ENCODE measurements at places on chromosomes 6 and 20.
A peak's percentile ranks its signal among the peaks of the same experiment; 100 is the strongest.

- no peak for DNase-seq
Observed at GRCh38 chr20:7496394-7496991, 443.8 kb downstream of the HAO1 start.

GRCh38 chr6:21519642-21520041, 73.9 kb upstream of the SOX4 start:
- no peak for DNase-seq

DNA sequence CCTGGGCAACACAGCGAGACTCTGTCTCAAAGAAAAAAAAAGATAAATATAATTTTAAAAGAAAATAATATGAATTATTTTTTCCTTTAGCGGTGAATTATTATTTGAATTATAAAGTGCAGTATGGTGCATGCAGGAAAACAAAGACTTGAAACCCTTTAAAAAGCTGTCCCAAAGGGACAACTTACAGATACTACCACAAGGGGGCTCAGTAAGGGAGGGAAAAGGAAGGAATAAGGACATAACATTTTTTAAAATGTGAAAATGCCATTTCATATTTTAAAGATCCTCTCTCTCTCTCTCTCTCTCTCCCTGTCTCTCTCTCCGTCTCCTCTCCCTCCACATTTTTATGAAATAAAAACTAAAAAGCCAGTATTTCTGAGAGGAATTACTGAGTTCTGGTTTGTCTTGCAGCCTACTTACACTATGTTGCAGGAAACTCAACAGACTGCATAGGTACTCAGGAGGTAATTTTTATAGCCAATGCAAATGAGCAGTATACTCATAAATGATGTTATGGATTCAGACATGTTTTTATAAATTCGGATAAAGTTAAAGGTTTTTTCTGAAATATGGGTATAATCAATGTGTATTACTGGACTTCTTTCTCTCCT, 455.0 kb upstream of the GJE1 start:
- peak; percentile 12 for DNase-seq

DNA sequence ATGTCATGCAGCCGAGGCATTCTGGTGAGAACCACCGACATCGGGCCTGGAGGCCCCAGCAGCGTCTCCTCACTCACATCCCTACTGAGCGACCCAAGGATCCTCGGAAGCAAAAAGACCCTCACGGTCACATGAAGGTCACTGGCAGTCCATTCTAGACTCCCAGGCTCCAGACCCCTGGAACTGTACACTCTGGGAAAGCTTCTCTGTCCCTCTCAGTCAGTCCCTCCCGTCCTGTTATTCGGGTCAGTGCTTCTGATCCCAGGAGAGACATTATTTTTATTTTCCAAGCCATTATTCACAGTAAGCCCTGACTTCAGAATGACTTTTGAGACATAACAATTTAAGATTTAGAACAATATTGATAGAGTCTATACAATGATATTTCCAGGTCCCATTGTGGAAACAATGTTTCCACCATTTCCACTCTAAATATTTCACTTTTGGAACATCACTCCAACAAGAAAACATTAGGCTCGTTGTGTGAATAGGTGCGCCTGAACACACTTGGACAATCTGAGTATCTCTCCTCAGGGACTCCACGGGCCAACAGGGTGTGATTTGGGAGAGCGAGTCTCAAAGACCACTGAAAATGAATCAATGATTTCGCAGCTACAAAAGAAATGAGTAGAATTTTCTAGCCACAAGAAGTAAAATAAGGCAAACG, 199.7 kb downstream of the SOD2 start:
- DNase-seq, result no peak

- no peak for DNase-seq
Observed at GRCh38 chr6:108510461-108511319, 50.0 kb upstream of the FOXO3 start.

DNA sequence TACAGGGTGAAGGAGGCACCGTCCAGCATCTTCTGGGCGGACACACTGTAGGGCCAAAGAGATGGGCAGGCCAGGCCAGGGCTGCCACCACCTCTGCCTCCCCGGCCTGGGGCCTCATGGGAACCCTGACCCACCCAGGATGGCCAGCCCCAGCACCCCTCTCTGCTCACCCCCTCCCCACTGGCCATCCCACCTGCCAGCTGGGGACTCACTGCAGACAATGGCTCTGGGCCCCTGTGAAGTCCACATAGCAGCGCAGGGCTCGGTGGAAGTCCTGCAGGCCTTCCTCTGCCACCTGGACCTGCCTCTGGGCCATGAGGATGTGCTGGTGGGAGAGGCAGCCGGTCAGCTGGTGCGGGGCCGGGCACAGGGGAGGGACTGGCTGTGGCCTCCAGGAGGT, 3.6 kb upstream of the C20orf144 start:
- no peak for DNase-seq

- DNase-seq, result no peak
Observed at GRCh38 chr20:59386809-59387208, 86.4 kb downstream of the EDN3 start.

- no peak for DNase-seq
Observed at GRCh38 chr6:26445934-26446667, 5.8 kb downstream of the BTN3A3 start.

- no peak for DNase-seq
Observed at GRCh38 chr6:159976686-159977254, 7.9 kb downstream of the IGF2R start.

DNA sequence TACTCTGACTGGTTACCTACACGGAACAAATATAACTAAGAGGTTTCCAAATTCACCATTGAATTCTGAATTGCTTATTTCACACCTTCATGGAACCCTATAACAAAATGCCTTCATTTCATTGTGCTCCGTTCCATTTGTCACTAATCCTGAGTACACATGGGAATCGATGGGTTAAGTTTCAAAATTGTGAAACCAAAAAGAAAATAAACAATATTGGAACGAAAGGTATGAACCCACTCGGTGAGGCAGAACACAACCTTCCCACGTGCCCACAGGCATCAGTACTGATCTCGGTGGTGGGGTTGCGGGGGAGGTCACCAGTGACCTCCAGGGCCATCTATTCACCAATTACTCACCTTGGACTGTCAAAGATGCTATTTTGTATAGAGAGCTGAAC, 34.0 kb downstream of the PLAGL1 start:
- no peak for DNase-seq

DNA sequence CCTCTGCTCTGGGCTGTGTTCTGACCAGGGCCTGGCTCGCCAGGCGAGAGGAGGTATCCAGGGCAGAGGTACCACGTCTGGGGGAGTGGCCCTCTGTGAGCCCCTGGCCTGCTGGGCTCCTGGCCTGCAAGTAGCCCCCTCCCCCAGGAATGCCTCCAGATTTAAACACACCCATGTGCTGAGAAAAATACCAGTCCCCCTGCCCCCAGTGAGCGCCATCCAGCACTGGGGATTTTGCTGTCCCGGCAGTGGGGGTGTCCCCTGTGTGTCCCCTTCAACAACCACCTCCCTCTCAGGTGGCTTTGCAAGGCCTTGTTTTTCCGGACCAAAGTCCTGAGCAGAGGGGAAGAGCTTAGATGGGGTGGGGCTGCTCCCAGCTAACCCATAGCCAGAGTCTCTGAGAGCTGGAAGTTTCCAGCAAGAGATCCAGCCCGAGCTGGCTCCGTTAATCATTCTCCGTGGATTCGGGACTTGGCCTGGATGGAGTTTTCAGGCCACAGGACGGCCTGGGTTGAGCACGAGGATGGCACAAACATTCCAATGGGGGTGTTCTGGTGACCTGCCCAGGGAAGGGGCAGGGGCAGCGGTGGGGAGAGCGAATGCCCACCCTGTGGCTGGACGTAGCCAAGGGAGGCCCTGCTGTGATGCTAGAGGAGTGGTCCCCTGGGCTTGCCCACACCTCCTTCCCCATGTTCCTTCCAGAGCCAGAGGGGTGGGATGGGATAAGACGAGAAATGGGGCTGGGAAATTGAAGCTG, 29.0 kb downstream of the PCK1 start:
- DNase-seq, result no peak

GRCh38 chr6:111987295-111987694, 66.6 kb upstream of the CCN6 start:
- DNase-seq, result no peak

DNA sequence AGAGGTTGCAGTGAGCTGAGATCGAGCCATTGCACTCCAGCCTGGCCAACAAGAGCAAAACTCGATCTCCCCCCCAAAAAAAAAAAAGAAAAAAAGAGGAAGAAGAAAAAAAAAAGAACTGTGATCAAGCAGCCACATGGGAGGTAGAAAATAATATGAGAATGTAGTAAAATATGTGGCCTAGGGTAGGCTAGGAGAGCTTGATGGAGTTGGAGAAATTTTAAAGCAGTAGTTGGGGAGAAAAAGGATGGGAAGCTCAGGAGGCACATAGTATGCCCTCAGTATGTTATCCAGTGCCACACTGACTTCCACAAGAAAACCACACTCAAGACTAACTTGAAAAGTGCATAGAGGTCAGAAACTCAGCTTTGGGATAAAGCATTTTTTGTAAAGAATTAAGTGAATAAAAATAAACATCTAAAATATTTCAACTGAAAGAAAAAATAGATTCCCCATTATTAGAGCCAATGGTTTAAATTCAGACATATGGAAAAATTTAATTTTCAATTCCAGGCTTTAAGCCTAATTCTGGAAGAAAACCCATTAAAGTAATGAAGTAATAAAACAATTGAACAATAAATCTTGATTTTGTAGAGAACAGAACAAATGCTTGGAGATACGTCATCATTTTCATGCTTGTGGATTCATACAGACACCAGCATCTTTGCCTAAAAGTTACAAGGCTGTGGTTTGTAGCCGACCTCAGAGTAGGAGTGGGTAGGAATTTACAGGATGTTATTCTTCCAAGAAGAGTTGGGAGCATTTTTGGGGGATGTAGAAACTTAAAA, 34.7 kb downstream of the PLEKHG1 start:
- DNase-seq, result no peak

GRCh38 chr20:64005394-64005793, 24.5 kb downstream of the PRPF6 start:
- DNase-seq, result no peak

DNA sequence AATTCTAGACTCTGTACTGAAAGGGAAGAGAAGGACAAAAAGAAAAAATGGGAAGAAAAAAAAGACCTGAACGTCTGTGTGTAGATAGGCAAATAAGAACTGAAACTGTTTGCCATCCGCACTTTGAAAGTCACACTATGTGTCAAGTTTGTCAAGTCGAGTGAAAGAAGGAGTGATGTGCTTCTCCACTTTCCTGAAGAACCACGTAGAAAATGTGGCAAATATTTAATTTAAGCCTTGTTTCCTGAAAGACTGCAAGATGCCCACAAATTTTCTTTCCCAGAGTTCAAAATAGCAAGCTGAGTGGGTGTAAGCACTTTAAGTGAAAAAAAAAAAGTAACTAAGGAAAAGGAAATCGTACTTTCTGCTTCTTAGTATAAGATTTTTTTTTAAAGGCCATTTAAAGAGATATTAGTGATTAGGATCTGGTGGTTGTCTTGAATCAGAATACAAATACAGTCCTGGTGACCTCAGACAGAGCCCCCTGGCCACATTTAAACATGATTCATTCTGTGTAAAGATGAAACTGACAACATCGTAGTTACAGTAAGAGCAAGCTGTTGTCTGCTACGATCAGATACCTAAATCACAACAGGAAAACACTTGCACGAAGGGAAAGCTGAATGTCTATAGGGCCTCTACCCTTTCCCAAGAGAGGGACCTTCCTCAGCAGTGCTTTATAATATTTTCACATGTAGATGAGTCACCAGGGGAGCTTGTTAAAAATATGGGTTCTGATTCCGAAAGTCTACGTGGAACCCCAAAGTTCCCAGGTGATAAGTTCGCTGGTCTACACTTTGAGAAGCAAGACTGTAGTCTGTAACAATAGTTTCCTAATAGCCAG, 102.3 kb downstream of the HIVEP2 start:
- DNase-seq, result no peak

- no peak for DNase-seq
Observed at GRCh38 chr6:15344831-15345230, 99.0 kb downstream of the JARID2 start.

GRCh38 chr6:111750753-111751673, 122.2 kb downstream of the FYN start:
- peak; percentile 34 for DNase-seq

DNA sequence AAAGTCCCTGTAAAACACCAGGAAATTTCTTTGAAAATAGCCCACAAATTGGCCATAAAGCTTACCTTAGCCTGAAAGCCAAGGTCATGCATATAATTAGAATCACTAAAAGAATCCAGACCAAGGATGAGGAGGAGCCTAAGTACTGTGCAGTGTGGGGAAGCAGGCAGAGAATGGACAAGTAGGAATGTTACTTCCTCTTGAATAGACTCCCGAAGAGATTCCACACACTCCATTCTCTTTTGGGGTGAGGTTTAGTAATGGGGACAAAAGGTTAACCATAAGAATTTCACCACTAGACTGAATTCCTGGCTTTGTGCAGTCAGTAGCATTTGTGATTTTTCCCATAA, 27.5 kb upstream of the MARCKS start:
- DNase-seq, result no peak

DNA sequence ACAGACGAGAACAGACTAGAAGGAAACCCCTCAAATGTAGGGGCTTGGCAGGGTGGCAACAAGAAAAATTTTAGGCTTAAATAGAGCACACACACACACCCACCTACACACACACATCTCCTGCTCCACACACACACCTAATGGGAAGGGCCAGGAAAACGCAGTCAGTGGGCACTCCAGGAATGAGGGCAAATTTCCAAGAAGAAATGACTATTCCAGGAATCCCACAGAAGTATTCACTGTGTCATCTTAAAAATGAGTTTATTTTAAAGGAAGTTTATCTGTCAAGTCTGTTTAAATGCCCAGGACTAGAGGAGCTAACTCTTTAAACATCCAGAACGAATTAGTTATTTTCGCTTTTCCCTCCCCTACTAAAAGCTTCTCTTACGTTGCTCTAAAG, 13.0 kb downstream of the ALDH8A1 start:
- DNase-seq, result no peak

DNA sequence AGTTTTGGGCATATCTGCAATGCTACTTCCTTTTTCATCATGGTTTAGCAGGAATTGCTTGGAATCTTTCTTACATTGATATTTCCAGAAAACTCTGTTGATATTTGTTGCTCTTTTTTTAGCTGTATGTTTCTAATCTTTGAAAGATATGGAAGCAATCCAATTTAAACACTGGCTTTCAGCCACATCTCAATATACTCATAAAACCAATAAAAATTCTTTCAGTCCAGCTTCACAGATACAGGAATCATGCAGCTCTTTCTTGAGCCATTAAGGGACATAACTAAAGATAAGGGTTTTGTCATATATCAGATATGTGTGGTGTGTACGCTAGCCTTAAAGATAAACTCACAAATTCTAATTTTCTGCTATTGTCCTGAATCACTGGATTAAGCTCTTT, 47.4 kb downstream of the PKIB start:
- no peak for DNase-seq

DNA sequence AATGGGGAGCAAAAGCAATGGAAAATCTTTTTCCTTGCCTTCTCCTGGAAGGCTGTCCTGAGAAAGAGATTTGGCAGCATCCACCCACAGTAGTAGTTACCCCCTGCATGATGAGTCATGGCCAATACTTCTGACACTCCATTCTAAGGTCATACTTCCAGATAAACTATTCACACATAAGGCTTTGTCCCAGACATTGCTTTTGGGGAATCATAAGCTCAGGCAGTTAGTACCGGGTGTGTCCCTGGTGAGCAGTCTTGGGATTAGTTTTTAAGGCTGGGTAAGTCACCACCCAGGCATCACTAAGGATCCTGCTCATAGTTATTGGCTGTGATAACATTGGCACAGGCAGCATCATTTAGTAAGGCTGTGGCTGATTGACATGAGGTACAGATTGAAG, 160.6 kb upstream of the GGTLC1 start:
- DNase-seq, result no peak

GRCh38 chr6:39088331-39088730, 26.7 kb downstream of the SAYSD1 start:
- peak; percentile 59 for DNase-seq
